ENCODE measurements at places on chromosomes 5 and 9. TPM values are rescaled to one million over a fixed set of nuclear protein-coding genes. Genes with fewer than 3 reads are reported as not detected.

The SPARC gene
- 4,412 TPM for total RNA-seq

The SHC3 gene
- 4.4 TPM for total RNA-seq

The SPATA31A3 gene
- not detected for total RNA-seq

The FBXW11 gene
- 56.7 TPM for total RNA-seq

The GBGT1 gene
- 7.4 TPM for total RNA-seq

All from pericardium fibroblast (primary cell).